ENCODE measurements at places on chromosomes 1 and 21.
A peak's percentile ranks its signal among the peaks of the same experiment; 100 is the strongest.

GRCh38 chr1:104878203-104878909 is 1128.7 kb downstream of the AMY1C start:
- no peaks in the 10 kb centered on the region for H3K4me1 ChIP-seq
- peak; percentile 27 for DNase-seq
- H3K27ac ChIP-seq, result no peak overlapping the region
- no peak overlapping the region for H3K4me3 ChIP-seq
- H3K27me3 ChIP-seq, result no peaks in the 10 kb centered on the region

DNA sequence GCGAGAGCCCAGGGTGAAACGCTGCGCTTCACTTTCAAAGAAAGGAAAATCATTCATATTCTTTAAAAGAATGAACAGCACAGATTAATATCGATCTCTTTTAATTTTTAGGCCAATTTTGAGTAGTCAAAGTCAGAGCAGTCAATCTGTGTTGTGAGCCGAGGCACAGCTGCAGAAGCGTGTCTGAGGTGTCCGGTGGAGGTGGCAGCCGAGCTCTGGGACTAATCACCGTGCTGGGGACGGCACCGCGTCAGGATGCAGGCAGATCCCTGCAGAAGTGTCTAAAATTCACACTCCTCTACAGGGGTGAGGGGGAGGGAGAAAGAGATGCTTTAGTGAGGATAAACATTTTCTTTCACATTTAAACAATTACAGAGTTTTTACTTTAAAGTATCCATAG is 4.1 kb downstream of the TFF1 start:
- H3K4me3 ChIP-seq, result no peak overlapping the region
- DNase-seq, result no peak
- no peak overlapping the region for H3K27ac ChIP-seq
- H3K27me3 ChIP-seq, result no peaks in the 10 kb centered on the region

DNA sequence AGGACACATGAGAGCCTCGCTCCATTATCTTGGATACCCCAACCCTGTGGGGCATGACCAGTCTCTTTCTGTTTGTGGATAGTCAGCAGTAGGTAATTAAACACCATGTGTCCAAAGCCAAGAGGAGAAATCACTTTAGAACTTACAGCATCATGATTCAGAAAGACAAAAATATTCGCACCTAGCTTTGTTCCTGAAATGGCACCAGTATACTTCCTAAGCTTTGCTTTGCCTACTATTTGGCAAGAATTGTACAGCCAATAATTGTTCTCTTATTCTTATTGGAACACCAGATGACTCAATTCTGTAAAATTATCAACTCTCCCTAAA is 24.2 kb downstream of the TNFRSF9 start:
- H3K36me3 ChIP-seq, result no peaks in the 10 kb centered on the region
- H3K27me3 ChIP-seq, result no peaks in the 10 kb centered on the region
- H3K4me1 ChIP-seq, result no peaks in the 10 kb centered on the region

- no peak for DNase-seq
- H3K27ac ChIP-seq, result no peak overlapping the region
- no peaks in the 10 kb centered on the region for H3K27me3 ChIP-seq
- no peaks in the 10 kb centered on the region for H3K36me3 ChIP-seq
Observed at GRCh38 chr1:86517336-86517735, 29.5 kb upstream of the CLCA4 start.

DNA sequence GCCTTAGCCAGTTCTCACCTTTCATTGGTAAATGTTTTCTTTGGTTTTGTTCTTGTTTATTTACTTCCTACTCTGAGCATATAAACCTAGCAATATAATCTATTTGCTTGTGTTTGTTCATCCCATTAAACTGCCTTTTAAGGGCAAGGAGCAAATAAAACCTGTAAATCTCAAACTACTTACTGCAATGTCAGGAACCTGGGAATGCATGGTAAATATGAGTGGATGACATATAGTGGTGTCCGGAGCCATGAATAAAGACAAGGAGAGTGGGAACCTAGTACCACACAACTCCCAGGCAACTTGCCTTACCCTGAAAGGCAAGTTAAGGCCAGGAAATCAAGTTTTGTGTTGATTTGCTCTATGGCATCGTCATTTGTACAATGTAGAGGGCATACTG is 1133.7 kb upstream of the NCAM2 start:
- no peaks in the 10 kb centered on the region for H3K4me1 ChIP-seq
- no peak overlapping the region for H3K4me3 ChIP-seq
- no peaks in the 10 kb centered on the region for H3K36me3 ChIP-seq
- no peak overlapping the region for H3K27ac ChIP-seq

GRCh38 chr1:185674201-185674600 is 60.0 kb upstream of the HMCN1 start:
- no peaks in the 10 kb centered on the region for H3K36me3 ChIP-seq
- no peak overlapping the region for H3K27ac ChIP-seq

DNA sequence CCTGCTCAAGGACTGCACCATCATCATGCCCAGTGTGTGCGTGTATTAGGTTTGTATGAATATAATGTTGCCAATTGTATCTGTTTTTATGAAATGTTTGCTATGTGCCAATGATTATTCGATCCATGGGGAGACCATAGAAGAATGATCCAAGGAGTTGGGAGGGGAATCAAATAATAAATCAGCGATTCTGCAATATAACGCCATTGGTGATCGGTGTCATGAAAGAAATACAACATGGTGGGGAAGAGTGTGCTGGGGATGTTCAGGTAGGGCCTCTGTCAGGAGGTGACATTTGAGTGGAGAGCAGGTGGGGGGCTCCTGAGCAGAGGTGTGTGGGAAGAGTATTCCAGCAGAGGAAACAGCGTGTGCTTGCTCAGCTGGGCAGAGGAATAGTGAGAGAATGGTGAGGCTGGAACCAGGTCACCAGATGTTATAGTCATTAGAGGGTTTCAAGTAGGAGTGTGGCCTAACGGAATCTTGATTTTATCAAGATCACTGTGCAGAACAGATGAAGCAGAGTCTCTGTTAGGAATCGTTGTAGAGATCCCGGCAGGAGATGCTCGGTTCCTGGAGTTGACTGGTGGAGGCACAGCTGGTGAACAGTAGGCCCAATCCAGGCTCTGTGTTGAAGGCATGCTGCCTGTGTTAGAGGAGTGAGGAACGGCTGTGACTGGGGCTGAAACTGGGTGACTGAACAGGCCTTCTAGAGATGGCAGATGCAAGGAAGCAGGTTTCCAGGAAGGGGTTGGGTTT is 2.9 kb upstream of the ZNF496 start:
- no peak for DNase-seq
- peaks cover 1% of the 10 kb centered on the region for H3K36me3 ChIP-seq
- H3K4me1 ChIP-seq, result peaks cover 29% of the 10 kb centered on the region
- no peak overlapping the region for H3K4me3 ChIP-seq
- H3K27ac ChIP-seq, result no peak overlapping the region

GRCh38 chr1:164767752-164768402 is 208.9 kb downstream of the PBX1 start:
- no peaks in the 10 kb centered on the region for H3K36me3 ChIP-seq
- peak overlapping the region; percentile 65 for H3K27ac ChIP-seq
- DNase-seq, result no peak
- H3K4me3 ChIP-seq, result no peak overlapping the region
- H3K27me3 ChIP-seq, result no peaks in the 10 kb centered on the region

Data from cardiac muscle cell (in vitro differentiated cells and primary cell).